ENCODE measurements at places on chromosomes 16 and 17.

- no peak for DNase-seq
Observed at GRCh38 chr16:21963887-21964286, 10.7 kb downstream of the UQCRC2 start.

GRCh38 chr17:68199837-68200688, 47.8 kb upstream of the AMZ2 start:
- DNase-seq: no peak

DNA sequence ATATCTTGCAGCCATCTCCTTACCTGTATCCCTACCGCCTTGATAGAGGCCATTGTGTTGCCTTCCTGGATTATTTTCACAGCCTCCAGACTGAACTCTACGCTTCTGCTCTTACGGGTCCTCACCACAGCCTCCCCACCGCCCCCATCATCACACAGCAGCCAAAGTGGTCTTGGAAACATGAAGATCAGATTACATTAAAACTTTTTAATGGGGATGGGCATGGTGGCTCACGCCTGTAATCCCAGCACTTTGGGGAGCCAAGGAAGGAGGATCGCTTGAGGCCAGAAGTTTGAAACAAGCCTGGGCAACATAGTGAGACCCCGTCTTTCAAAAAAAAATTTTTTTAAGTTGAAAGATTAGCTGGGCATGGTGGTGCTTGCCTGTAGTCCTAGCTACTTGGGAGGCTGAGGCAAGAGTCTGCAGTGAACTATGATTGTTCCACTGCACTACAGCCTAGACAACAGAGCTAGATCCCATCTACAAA, 150.5 kb downstream of the NPIPB5 start:
- no peak for DNase-seq

GRCh38 chr16:89827383-89828198, 684 bp upstream of the SPIRE2 start:
- no peak for DNase-seq

GRCh38 chr16:86878236-86879080, 300.1 kb downstream of the FOXL1 start:
- DNase-seq: peak; percentile 18

DNA sequence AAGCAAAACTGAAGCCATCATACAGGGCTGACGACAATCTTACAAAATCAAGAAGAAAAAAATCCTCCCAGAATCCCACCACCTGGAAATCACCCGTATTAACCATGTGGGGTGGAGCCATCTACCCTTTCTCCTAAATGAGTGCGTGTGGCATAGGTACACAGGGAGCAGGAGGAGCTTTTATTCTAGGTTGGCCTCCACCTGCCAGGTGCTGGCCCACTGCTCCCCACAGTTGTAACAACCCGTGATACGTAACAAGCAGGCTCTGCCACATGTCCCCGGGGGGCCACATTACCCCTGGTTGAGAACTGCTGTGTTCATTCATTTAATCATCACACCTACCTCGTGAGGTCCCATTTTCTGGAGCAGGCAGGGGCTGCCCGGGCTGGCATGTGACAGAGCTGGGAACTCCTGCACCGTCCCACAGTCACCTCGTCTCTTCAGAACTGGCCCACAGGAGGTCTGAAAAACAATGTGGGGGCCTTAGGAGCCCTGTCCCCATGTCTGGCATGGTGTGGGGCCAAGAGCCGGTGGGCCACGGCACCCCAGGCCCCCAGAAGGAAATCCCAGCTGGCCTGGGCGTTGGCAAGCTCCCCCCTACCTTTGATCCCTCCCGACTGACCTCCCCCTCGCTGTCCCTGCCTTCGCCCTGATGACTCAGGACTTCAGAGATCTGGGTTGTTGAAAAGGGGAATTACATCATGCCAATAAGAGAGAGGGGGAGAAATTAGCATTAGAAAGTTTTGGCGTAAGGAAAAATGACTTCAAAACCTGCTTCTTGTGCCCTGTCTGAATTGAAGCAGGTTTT, 12.9 kb downstream of the CMIP start:
- peak; percentile 80 for DNase-seq
